ENCODE measurements at places on chromosomes 5 and 9. TPM values are rescaled to one million over a fixed set of nuclear protein-coding genes. Genes with fewer than 3 reads are reported as not detected.

- DNase-seq: no peak
Observed at GRCh38 chr9:126521551-126521950, 92.2 kb upstream of the LMX1B start.

DNA sequence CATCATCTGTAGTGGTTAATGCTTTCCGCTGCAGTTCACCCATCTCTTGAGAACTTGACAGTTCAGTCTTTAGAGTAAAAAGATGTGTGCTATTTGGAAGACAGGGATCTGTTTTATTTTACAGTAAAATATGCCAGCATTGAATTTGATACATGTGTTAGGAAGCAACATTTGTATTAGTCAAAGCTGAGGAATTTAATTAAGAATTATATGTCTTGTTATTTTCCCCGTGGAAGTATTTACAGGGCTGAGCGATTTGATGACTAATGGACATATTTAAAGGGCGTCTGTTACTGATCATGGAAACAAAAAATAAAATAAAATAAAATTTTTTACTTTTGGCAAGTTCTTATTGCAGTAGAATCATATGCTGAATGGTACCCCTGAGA lies 101.3 kb downstream of the PAM start:
- peak; percentile 91 for DNase-seq

- DNase-seq: peak; percentile 96
Observed at GRCh38 chr5:137621861-137622823, 113.7 kb downstream of the KLHL3 start.

- DNase-seq: no peak
Observed at GRCh38 chr5:146675636-146676035, 159.6 kb upstream of the GPR151 start.

DNA sequence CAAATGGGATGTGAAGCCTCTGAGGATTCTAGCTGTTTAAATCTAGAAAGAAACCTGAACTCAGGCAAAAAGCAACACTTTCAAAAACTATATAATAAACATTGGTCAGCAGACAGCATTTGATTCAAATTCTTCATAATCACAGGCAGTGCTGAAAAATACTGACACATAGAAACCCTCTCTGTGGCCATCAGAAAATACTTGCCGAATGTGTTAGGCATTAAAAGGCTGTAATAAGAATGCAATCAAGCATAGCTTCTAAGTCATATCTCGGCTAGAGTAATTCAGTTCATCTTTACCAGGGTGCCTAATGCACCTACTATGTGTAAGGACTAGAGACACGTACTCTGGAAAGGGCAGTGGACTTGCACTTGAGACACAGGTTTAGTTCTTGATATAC lies 405.3 kb upstream of the SGCD start:
- no peak for DNase-seq

DNA sequence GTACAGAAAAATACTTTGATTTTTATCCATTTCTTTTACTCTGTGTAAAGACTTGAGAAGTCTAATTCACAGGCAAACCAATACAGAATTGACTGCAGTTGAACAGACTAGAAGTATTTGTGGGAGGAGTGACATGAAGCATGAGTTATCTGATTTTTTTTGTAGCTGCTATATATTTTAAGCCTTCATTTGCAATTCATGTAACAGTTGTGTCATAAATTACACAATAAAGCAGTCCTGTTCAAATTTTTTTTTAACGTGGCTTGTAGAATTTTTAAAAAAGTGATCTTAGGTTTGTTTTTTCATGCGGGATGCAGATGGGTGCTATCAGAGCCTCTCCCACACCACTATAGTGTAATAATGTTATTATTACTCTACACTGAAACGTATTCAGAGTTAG lies 2.9 kb upstream of the MAML1 start:
- DNase-seq: no peak

- no peak for DNase-seq
Observed at GRCh38 chr9:96522366-96522765, 72.4 kb downstream of the HABP4 start.

GRCh38 chr5:68047035-68047434 lies 168.5 kb upstream of the PIK3R1 start:
- DNase-seq: peak; percentile 86

DNA sequence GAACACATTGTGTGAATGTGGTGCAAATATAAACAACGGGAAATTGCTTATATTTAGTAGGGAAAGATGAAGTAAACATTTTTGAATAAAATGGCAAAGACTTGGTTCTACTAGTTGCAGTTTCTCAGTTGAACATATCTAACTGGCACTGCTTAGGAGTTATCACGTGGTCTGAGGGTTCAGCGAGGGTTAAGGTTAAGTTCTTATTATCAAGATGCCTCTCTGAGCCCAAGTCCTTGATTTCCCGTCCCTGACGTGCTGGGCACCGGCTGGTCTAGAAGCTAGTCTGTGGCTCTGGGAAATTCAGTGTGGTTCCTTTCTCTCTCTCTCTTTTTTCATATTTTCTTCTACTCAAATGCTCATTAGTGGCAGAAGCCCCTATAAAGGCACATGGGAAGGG lies 81.6 kb upstream of the PITX1 start:
- DNase-seq: no peak

GRCh38 chr5:44845777-44846176 lies 37.0 kb downstream of the MRPS30 start:
- no peak for DNase-seq

GRCh38 chr9:86669422-86669821 lies 277.9 kb downstream of the GAS1 start:
- DNase-seq: no peak

DNA sequence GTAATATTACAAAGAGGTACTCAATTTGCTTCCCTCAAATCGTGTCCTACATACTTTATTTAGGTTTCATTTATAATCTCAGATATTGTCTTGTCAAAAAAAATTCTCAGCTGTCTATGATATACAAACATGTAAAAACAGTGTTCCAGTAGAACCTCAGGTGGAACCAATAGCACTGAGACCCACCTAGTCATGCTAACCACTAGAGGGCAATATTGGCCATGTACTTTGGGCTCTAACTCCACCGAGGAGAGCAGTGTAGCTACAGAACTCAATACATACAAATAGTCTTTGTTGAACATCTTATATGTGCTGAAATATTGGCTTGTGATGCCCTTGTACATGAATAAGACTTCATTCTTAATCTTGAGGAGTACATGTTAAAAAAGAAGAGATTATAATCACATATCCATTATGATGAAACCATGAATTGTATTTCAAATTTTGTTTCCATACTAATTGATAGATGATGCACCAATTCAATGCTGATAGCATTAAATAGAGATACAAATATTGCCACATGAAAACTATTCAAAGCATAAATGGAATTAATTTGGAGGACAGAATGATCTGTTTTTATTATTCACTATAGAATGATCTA lies 71.2 kb upstream of the CNTLN start:
- DNase-seq: peak; percentile 74

- no peak for DNase-seq
Observed at GRCh38 chr5:131993676-131994075, 17.8 kb downstream of the ACSL6 start.

DNA sequence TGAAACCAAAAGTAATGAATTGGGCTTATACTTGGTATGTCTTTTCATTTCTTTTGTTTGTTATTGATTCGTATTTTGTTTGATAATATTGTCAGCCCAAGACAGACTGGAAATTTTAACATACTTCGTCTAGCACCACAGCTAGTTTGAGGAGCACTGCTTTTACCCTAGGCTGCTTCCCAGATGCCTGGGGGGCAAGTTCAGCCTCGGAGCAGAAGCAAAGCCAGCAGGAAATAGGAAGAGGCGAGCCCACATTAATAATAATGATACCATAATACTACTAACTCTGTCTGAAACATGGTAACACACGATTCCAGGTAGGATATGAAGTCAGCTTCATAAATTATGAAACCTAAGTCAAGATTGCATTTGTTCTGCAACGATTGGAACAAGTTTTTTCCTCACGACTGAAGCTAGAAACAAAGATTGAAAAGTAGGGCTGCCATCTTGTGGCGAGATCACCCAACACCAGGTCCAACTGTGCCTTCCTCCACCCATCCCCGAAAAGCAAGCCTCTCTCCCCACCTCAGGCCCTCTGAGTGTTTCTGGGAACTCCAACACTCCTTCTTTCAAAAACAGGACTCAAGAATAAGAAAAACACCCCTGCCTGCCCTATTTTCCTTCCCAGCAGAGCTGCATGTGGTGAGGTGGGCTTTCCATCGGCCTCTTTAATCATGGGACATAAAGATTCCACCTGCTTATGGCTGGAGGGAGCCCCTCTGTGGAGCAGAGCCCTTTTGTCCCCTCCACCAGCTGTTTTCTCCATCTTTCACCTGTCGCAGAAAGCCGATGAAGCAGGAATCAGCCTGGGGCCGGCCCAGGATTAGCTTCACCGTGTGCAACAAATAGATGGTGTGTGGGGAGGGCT lies 236.4 kb downstream of the CAAP1 start:
- DNase-seq: peak; percentile 49

DNA sequence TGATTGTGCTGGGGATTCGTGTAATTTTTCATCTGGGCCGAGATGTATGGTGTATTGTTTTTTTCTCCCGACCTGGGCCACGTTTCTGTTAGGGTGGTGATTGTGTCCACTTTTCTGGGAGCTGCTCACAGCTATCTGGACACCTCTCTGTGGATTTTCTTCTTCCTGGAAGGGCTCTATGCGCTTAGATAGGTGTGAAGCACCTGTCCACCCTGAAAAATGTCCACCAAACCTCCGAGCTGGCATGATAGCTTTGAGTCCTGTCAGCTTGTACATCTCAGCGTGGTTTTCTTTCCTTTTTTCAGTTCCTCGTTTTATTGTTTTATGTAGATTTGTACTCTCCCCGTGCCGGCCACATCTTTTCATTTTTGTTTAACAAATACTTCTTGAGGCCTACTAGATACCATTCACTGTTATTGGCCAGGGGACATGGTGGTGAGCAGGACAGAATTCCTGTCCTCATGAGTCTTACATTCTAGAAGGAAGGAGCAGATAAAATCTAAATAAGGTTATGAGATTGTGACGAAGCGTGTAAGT lies 1.1 kb downstream of the UGCG start:
- DNase-seq: peak; percentile 48

DNA sequence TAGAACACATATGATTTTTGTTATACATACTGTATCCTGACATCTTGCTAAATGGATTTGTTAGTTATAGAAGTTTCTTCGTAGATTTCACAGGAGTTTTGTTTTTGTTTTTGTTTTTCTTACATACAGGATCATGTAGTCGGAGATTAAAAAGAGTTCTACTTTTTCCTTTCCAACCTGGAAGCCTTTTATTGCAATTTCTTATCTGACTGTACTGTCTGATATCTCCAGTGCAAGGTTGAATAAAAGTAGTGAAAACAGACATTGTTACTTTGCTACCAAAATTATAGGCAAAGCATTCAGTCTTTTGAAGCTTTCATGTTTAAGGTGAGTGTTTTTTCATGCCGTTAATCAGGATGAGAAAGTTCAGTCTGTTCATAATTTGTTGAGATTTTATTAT lies 117.4 kb upstream of the PRSS3 start:
- DNase-seq: no peak

DNA sequence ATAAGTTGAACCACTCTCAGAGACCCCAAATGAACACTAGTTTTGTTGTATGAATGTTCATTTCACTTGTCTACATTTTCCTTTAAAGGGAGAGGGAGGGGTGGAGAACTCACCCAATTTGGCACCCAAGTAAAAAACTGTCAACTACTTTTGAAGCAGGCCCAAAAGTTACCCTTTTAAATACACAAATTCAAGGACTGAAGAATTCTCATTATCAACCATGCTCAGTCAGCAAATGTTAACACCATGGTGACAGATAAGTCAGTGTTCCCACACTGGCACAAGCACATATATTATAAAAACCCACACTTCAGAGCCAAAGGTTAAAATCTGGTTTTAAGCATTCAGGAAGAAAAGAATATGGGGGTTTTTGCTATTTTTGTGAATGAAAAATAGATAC lies 31.6 kb downstream of the CSNK1A1 start:
- DNase-seq: no peak

- peak; percentile 33 for DNase-seq
Observed at GRCh38 chr5:13350767-13351166, 593.7 kb downstream of the DNAH5 start.

GRCh38 chr9:90029386-90029785 lies 424.6 kb downstream of the GADD45G start:
- no peak for DNase-seq

Gene DBH
- not detected for total RNA-seq

Gene PCDHB2
- 4.9 TPM for total RNA-seq

Gene CBY3
- not detected for total RNA-seq

Gene ISCA1
- total RNA-seq: 55.9 TPM

Gene P4HA2
- 337 TPM for total RNA-seq

Gene SUSD3
- 0.63 TPM for total RNA-seq

Gene MELK
- 23.3 TPM for total RNA-seq

Gene CCDC183
- 0.76 TPM for total RNA-seq

Gene TAF11L5
- not detected for total RNA-seq

Gene CER1
- not detected for total RNA-seq

Gene FOXB2
- total RNA-seq: not detected
